ENCODE measurements at places on chromosomes 6 and 20.

GRCh38 chr20:33835615-33836172, 24.5 kb downstream of the CHMP4B start:
- no peak for ATAC-seq

GRCh38 chr20:63096681-63097335, 90.0 kb upstream of the BHLHE23 start:
- ATAC-seq: no peak

GRCh38 chr6:42963855-42964605, 3.5 kb downstream of the GNMT start:
- peak; percentile 65 for ATAC-seq

DNA sequence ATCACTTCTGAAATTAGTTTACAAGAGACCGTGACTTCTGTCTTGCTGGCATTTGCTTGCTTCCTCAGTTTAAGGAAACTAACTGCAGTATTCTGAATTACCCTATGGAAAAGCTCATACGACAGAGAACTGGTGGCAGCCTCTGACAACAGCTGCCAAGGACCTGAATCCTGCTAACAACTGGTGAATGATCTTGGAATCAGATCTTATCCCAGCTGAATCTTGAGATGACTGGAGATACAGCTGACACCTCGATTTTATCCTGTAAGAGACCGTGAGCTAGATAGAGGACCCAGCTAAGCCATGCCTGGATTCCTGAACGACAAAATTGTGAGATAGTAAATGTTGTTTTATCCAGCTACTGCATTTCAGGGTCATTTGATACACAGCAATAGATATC, 202.3 kb downstream of the OGFRL1 start:
- ATAC-seq: no peak

- ATAC-seq: no peak
Measured at GRCh38 chr6:20827798-20828197, 293.5 kb downstream of the CDKAL1 start.

GRCh38 chr20:64148581-64148980, 15.7 kb upstream of the MYT1 start:
- ATAC-seq: no peak

GRCh38 chr6:82588020-82588419, 224.4 kb downstream of the TPBG start:
- ATAC-seq: no peak

Data from activated T-helper 17 cell treated with anti-CD3 and anti-CD28 coated beads, Interleukin-2, amount 50 U/mL, for 72 hours (primary cell).